ENCODE measurements at places on chromosomes 12 and 14.

- DNase-seq: no peak
These were observed 196.3 kb downstream of the TSPAN9 start for GRCh38 chr12:3273409-3273853.

- DNase-seq: peak; percentile 96
These were observed 17.4 kb downstream of the P2RX4 start for GRCh38 chr12:121227294-121227693.

- peak; percentile 43 for DNase-seq
These were observed 1.7 kb upstream of the TMPO start for GRCh38 chr12:98513379-98514322.

DNA sequence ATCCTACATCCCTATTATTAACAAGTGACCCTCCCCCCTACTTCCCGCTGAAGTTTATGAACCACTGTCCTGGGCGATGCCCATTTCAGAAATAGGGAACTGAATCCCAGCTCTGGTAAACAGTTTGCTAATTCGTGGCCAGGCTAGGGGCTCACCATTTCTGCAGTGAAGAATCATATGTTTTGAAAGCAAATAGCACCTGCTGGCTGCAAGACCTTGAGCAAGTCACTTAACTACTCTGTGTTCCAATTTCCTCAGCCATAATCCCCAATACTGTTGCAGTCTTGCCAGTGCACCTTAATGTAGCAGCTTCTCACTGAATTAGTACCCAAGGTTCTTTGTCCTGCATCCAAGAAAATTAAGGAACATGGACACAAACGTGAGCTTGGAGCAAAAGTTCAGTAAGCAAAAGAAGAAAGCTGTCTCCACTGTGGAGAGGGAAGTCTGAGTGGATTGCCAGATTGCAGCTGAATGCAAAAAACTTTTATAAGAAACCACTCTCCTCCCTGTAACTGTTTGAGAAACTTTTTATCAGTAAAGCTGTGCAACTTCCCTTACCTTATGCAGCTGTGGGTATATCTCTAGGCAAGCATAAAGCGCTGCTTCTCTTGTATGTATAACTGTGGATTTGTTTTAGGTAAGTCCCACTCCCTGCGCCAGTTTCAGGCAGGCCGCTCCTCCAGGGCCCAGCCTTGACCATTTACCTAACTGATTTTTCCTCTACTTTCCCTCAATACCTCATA lies 824 bp downstream of the OAS1 start:
- no peak for DNase-seq

DNA sequence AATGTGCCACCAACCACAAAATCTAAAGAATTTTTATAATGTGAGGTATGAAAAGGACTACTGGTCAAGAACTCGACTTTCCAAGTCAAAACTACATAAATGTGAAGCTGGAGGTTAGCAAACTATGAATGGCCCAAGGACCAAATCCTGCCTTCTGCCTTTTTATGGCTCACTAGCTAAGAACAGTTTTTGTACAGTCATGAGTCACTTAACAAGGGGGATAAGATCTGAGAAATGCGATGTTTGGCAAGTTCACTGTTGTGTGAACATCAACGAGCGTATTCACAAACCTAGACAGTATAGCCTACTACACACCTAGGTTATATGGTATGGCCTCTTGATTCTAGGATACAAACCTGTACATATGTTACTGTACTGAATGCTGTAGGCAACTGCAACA lies 28.2 kb downstream of the FERMT2 start:
- DNase-seq: no peak

DNA sequence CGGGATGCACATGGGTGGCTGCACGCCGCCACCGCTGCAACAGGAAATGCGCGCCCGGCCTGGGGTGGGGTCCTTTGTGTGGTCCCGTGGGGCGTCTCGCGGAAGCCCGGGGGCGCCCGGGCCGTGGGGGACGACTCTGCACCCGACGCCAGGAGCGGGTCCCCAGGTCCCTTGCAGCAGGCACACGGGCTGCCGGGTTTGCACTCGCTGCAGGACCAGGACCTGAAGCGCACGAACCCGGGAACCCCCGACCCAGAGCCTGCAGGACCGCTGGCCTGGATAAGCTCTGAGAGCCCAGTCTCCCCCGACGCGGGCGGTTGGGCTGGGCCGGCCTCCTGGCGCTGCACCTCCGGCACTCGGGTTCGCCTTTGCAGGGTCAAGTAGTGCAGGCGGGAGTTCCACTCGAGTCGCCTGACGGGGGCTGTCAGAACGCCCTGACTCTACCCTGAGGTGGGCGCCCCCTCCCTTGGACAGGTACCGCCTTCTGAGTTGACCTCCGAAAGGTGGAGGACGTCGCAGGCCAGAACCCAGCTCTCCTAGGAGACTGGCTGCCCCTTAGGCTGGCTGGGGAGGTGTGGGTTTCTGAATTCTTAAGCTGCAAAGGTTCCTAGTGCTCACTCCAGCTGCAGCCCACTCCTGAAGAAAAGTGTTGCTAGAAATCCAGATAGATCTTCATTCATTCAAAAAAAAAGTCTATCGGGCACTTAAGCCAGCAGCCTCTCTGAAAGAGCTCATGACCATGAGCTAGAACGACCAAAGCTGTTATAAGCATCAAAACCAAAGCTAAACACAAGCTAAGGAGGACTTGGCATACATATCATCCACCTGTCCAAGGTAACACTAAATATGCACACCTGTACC lies 68.0 kb downstream of the RNF34 start:
- peak; percentile 45 for DNase-seq

Data from NCI-H526 (cell line).